ENCODE measurements at places on chromosomes 4 and X.

- no peak for DNase-seq
Observed at GRCh38 chrX:44480591-44480990, 62.1 kb downstream of the FUNDC1 start.

DNA sequence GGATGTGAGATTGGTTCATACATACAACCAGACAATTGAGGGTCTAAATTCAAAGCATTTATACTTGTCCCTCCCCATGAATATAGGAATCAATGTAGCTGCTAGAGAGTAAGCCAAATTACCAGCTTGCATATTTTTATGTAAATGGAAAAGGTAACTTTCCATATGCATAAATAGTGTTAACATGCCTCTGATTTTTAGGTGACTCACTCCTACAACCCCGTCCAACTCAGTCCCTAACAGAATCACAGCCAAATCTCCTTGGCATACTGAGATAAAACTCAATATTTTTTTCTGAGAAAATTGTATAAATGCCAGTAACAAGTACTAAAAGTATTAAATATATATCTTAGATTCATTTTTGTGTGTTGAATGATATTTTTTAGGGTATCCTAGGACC is 67.2 kb downstream of the INPP4B start:
- no peak for DNase-seq

DNA sequence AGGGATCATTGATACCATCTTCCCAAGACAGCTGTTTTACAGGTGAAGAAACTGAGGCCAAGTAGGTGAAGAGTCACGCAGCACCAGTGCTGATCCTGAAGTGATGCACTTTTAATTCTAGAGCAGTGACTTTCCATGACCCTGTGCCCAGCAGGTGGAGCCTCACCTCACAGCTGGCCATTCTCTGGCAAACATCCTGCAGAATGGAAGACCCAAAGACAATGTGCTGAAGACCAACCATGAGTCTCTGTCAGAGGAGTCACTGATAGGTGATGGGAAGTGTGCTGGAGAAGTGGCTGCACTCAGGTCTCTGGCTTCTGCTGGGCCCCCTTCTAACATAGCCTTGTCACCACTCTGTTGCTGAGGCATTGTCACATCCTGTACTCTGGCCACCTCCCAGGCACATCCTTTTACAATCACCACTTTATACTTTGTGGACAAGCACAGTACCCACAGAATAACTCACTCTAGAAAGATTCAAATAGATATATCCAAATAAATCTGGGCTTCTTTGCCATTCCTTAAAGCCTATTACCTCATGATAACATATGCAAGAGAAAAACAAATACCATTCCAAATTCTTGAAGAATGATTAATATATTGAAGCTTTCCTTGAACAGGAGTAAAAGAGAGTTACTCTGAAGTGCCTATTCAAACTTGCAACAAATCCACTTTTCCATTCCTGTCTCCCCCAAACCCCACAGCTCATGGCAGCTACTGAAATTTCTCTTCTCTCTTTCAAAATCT is 64.1 kb upstream of the SCOC start:
- no peak for DNase-seq

GRCh38 chr4:76339364-76339763 is 32.8 kb downstream of the STBD1 start:
- no peak for DNase-seq

- no peak for DNase-seq
Observed at GRCh38 chr4:147029296-147029695, 83.6 kb upstream of the TTC29 start.

DNA sequence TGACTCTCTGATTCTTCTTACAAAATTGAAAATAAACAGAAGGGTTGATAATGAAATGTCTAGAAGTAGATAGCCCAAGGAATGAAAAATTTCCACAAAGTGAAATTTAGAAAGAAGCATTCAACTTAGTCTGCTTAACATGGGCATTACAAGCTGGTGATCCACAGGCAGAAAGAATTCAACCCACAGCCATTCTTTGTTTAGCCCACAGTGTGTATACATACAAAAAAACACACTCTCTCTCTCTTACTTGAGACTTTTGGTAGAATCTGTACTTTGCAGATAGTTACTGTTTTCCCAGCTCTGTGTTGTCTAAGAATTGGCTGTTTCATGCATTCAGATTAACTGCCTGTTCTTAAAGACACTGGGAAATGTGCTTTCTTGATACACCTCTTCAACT is 159.8 kb downstream of the SLC4A4 start:
- DNase-seq = no peak

DNA sequence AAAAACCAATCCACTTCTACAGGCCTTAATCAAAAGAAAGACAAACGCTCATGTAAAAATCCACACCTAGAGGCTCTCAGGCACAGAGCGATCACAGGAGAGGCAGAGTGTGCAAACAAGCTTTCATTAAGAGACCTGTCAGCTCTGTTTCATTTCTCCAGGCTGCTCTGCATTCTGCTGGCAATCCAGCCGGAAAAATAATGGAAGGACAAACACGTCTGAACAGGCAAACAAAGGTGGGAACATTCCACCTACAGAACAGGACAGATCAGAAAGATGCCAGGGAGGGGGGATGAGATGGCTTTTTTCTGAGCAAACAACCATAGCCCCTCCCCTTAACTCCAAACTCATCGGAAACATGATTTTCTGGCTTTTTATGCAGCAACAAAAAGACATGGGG is 9.7 kb downstream of the SOD3 start:
- DNase-seq = no peak

GRCh38 chrX:10110316-10110935 is 46.3 kb upstream of the CLCN4 start:
- DNase-seq = no peak

DNA sequence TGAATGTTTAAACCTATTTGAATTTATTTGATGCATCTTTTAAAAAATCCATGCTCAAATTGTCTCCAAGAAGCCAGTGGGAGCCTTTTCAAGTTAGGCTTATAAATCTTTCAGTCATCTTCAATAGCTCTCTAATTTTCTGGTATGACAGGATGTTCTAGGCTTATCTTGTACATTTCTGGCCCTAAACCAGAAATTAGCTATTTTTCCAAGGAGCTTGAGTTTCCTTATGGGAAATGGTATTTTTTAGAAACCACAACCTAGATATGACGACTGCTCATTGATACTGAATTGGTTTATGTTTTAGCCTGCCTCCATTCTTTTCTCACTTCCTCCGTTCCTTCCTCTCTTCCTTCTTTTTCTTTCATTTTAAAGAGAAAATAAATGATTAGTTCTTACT is 172.3 kb downstream of the SPRY1 start:
- no peak for DNase-seq

GRCh38 chr4:84436812-84437211 is 62.3 kb downstream of the NKX6-1 start:
- DNase-seq = no peak

DNA sequence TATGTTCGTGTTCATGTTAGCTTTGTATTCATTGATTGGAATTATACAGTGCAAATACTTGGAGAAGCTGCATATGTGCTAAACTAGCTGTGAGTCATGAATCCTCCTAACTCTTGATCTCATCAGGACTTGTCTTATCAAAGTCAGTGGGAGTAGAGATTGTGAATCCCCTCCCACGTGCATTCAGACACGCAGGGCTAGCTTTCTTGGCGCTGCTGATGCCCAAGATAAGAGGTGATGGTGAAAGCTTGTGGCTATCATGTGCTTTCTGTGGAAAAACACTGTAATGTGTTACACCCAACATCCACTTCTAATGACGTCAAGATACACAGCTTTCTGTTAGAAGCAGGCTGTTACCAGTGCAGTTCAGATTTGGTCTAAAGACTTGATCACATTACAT is 348.7 kb upstream of the HAND2 start:
- no peak for DNase-seq

GRCh38 chrX:148577741-148578140 is 77.3 kb downstream of the AFF2 start:
- no peak for DNase-seq

- DNase-seq = no peak
Observed at GRCh38 chr4:56603297-56603696, 77.8 kb downstream of the HOPX start.

- DNase-seq = no peak
Observed at GRCh38 chr4:77349796-77350195, 192.8 kb downstream of the CCNG2 start.

DNA sequence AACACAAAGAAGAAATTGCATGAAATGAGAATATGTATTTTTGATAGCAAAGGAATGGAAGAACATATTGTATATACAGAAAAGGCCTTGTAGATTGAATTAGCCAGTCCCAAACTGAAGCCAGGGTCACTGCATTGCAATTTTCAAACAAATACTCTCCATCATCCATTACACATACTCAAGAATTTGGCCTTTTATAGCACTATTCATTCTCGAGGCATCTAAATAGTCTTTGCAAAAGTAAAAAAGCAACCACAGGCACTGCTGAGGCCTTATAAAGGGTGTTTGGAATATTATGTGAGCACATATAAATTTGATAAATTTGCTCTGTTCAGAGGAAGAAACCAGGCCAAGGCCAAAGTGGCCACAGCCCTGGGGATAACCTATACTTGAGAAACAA is 123.0 kb downstream of the ZNF827 start:
- DNase-seq = no peak

Data from activated naive CD4-positive, alpha-beta T cell treated with anti-CD3 and anti-CD28 coated beads, Interleukin-2, amount 50 U/mL, for 16 hours (primary cell).